SK-N-SH (cell line): ENCODE measurements at places on chromosomes 2 and 18.

GRCh38 chr18:71951001-71951400 lies 593.1 kb downstream of the CBLN2 start:
- peak; percentile 4 for DNase-seq

DNA sequence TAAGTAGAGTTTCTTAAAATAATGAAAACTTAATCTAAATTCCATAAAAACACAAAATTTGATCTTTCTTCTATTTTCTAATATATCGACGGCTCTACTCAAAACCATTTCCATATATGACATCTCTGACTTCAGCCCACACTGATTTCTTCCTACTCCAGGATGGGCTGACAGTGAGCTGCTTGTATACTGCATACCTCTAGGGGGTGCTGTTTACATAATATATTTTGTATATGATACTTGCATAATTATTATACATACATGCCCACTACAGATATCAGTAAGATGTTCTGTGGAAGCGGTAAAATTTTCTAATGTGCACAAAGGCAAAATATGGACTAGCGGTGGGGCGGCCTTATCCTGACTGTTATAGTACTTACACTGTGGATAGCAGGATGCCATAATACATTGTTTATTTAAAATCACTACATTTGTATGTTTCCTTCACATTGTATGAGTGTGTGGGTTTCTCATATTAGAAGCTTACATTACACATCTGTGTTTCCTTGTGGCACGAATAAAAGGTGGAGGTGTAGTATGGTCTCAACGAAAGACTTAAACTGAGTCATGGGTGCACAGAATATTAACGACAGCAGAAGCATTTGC lies 66.1 kb upstream of the NXPH2 start:
- peak; percentile 47 for DNase-seq

DNA sequence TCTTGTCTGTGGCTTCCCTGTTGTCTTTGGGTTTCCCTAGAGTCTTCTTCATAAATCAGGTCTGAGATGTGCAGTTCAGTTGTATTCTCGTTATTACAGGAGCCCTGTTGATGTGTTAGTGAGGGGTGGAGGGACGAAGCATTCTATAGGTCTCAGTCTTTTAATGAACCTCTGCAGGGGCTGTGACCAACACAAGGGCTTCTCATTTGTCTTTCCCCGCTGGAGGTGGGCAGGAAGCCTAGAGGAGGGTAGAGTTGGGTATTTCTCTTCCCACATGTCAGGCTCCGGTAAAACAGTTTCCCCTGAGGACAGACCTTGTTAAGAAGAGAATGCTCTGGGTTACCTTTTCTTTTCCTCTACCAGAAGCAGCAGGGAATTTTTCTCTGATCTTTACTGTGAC lies 31.2 kb downstream of the PROC start:
- DNase-seq: no peak

DNA sequence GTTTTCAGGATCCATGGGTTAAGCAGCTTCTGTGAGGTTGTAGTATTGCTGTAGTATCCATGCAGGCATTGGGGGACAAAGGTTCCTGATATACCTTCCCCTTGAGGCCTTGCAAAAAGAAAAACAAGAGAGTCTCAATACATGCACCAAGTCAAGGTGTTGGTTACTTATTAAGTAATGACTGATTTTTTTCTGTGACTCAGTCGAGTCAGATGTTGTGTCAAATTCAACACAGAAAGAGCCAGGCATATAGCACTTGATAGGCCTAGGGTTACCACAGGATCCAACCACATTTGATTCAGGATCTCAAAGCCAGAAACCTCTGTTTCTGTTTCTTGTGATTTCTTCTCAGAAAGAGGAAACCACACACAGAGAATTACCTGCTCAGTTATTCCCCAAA lies 24.9 kb upstream of the CD8A start:
- no peak for DNase-seq

GRCh38 chr2:238106698-238107524 lies 6.8 kb downstream of the ESPNL start:
- DNase-seq: peak; percentile 50

GRCh38 chr2:42028571-42029148 lies 19.2 kb upstream of the PKDCC start:
- no peak for DNase-seq

DNA sequence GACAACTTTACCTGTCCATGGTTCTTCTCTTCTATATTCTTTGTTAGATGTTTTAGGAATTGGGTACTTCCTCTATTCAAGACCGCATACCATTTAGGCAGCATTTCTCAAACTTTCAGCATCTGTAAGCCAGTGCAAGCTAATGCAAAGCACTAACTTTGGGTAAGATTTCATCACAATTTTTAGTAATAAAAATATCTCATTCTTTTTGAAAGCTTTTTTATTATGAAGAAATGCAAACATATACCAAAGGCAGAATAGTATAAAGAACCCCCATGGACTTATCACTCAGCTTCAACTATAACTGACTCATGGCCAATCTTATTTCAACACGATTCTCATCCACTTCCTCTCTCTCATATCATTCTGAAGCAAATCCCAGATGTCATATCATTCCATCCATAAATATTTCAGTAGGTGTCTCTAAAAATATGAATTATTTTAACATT lies 32.9 kb downstream of the INO80C start:
- DNase-seq: no peak
